ENCODE measurements at places on chromosomes 5 and 9.
A peak's percentile ranks its signal among the peaks of the same experiment; 100 is the strongest.

GRCh38 chr9:14089051-14089803 is 224.7 kb downstream of the NFIB start:
- DNase-seq: no peak

- no peak for DNase-seq
These were observed 127.8 kb upstream of the CCDC180 start for GRCh38 chr9:97179616-97180015.

DNA sequence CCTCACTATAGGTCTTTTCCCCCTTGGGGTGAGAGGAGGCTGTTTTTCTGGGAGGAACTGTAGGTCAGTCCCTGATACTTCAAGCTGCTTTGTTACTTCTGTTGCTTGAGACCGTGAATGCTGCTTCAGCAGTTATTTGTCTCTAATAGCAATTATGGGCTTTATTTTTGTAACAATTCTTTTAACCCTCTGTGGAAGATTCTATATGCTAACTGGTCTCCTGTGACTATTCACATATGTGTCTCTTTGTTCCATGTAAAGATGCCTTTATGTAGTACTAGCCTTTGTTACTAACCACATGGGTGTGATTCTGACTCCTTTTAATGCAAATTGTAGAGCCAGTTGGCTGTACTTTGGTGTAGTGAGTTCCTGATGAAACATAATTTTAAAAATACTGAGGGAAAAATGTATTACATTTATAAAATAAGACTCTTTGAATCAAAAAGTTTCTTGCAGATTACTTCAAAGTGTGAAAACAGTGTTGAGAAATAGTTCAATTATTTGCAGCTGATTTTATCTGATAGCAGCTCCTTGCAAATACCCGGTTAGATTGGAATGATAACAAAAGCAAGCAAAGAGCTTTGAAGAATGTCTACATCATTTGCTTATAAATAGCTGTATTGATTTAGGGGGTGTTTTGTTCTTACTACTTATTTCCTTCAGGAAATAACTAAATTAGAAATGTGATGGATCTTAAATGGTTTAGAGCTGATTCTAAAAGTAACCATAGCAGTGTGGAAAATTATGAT is 46.6 kb downstream of the ANGPTL2 start:
- DNase-seq: no peak

DNA sequence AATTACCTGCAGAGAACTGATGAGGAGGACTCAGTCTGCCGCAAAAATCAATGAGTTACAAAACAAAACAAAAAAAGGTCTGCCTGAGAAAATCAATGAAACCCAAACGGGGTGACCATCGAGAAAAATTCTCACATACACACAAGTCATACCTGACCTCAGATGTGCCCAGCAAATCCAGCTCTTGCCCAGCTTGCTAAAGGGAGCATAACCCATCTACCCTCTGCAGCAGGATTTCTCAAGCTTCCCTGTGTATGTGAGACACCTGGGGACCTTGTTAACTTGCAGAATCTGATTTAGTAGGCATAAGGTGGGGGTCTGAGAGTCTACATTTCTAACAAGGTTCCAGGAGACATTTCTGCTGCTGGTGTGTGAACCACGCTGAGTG is 126.3 kb downstream of the TLE1 start:
- peak; percentile 9 for DNase-seq

- no peak for DNase-seq
These were observed 5.2 kb downstream of the SURF4 start for GRCh38 chr9:133370685-133371084.

GRCh38 chr5:84696651-84697050 is 312.0 kb upstream of the EDIL3 start:
- DNase-seq: no peak
